ENCODE measurements at places on chromosomes 6 and 20. TPM values are rescaled to one million over a fixed set of nuclear protein-coding genes. Genes with fewer than 3 reads are reported as not detected.

DNA sequence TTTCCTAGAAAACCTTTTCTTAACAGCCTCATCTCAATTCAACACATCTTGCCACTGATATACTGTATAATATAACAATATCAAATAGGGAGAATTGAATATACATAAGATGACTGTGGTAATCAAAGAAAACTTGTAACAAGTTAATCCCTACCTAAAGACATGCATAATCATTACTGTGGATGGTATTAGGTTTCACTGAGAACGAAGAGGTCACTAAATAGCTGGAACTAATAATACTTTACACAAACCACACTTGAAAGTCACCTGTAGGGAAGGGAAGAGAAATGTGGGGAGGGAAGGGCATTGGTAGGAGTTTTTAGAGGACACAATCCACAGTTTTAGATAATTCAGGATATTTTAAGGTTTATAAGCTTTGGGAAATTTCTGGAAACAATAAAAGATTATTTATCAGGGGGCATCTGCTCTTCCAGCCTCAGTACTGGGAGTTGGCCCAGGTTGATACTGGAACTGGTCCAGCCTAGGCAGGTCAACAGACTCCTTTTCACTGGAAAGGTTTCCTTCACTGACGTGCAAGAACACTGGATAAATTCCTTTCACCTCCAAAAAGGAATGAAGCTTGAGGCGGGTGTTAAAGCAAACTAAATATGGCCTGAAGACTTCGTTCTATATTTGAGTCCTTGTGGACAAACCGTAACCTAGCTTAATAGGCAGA, 44.0 kb downstream of the MAP7 start:
- no peak for DNase-seq

DNA sequence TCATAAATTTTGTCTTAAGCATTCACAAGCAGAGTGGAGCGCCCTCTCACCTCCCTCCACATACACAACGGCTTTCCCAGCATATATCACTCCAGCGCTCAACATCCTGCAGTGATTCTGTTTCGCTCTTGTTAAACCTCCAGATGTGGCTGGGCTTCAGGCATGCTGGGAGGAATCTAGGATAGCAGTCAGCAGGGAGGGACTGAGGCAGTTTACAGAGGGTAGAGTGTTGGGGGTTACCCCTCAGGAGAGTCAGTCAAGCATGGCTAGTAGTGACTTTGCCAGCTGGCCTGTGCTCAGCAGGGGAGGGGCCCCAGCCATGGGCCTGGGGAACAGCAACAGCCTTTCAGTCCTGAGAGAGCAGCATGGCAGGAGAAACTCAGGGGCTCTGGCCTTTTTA, 161.4 kb upstream of the FLRT3 start:
- DNase-seq, result peak; percentile 46

DNA sequence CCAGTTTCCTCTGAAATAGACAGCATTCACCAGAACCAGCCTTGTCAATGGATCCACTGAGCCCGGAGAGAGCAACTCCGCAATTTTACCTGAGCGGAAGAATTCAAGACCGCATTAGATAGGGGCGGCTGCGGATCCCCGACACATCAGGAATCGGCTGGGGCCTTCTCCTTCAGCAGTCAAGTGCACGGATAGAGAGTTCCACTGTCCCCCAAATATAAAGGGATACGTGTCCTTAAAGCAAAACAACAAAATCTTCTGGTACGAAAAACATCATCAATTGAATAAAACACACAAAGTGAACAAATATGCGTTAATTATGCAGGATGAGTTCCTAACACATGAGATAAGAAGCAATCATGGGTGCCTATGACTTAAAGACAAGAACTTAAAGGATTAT, 18.3 kb downstream of the SERPINB6 start:
- DNase-seq, result no peak

DNA sequence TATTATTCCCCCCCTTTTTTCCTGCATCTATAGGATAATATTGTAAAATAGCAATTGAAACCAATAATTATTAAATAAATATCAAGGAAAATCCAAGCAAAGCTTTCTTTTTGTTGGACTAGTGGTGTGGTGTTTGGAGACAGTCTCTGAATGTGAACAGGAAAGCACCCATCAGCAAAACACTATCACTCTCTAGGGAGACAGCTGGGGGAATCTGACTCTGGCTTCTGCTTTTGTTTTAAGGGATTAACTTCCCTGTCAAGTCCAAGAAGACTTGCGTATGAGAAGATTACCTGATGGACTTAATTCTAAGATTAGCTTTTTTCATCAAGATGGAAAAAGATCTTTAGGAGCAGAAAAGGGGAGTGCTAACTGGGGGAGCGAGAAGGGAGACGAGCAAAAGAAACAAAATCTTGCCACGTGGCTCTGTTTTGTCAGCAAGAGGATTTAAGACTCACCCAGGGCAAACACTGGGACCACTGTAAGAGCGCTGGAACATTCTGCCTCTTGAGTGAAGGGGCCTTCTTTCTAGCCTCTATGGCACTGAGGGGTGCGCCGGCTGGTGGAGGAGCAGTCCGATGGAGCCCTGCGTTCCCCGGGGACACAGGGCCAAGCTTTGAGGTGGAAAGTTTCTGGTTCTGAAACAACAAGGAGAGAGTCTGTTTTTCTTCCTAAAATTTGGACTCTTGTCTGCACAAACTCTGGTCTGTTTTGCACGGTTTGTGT, 570 bp downstream of the TULP4 start:
- no peak for DNase-seq

DNA sequence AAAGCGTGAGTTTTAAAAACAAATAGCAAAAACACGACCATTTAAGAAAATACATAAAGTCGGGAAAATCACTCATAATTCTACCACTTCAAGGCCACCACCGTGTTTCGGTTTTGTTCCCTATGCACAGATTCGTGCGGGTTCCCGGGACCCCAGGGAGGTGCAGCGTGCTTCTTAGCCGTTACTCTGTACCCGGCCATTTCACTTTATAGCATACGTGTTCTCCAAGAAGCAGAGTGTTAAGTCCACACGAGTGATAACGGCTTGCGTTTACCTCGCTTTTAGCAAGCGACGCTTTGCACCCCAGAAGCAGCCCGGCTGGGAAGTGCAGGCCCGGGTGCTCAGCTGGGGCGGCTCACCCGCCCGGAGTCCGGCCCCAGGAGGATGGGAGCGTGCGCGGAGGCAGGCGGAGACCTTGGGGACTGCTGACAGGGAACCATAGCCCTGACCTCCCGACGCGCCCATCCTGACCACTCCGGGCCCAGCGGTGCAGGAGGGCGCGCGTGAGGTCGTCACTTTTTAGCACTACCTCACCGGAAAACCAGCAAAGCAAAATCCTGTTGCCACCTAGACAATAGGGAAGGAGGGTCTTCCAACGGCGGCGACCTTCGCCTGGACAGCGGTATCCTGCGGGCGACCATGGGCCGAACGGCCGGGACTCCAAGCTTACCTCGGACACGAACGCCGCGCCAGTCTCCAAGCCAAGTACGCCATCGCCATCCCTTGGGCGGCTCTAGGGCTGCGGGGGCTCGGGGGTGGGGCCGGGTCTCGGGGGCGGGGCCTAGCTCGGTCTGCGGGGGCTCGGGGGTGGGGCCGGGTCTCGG, at the start of gene ECI2:
Gene ECI2 (minus strand): TSS at position 735 of the 824 bp plus-strand sequence. CDS start 15 bp downstream, at position 720.
- DNase-seq, result peak; percentile 46

DNA sequence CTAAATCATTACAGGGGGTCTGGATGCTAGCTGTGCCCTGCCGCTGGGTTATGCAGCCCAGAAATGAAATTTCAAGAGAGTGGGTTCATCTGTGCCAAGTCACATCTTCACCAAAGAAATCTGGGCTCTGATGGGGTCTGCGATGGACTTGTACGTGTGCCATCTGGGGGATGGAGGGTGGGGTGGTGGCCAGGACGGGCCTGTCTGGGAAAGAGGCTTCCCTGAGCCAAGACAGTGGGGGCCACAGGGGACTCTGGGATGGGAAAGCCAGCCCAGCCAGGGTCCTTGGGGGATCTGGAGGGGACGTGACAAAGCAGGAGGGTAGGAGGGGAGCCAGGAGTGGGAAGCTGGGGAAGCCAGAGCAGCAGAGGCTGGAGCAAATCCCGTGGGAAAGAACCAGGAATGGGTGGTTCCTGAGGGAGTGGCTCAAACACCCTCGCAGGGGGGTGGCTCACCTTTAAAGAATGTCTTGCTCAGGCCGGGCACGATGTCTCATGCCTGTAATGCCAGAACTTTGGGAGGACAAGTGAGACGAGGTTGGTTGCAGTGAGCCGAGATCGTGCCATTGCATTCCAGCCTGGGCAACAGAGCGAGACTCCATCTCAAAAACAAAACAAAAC, 36.3 kb upstream of the SULF2 start:
- DNase-seq, result no peak

- DNase-seq, result no peak
Observed at GRCh38 chr6:38603496-38603895, 36.2 kb downstream of the BTBD9 start.

- DNase-seq, result no peak
Observed at GRCh38 chr6:13472099-13472498, 15.3 kb downstream of the GFOD1 start.

GRCh38 chr6:21384216-21384615, 209.3 kb upstream of the SOX4 start:
- DNase-seq, result no peak

DNA sequence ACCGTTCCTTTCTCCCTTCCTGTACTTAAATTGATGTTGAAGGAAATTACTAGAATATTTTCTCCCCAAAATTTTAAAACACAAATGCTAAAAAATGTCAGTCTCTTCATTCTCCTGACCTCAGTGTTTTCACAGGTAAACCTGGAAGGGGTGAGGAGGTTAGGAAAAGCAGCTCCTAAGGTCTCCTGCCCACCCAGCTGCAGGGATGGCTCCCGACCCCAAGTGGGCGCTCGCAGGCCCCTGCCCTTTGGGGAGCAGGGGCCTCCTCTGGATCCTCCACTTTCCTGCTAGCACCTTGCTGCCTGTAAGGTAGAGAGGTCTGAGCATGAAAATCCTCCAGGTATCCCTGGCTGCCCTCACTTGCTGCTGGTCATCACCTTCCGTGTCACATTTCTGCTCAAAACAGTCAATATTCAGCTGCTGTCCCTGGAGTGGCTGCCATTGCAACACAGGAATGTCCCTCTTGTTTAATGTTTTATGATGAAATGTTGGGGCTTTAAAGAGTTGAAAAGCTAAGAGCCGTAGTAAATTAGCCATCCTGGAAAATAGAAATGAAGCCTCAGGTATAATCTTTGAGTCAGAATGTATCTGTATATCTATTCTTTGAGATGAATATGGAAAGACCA, 10.9 kb upstream of the HSP90AB1 start:
- no peak for DNase-seq

DNA sequence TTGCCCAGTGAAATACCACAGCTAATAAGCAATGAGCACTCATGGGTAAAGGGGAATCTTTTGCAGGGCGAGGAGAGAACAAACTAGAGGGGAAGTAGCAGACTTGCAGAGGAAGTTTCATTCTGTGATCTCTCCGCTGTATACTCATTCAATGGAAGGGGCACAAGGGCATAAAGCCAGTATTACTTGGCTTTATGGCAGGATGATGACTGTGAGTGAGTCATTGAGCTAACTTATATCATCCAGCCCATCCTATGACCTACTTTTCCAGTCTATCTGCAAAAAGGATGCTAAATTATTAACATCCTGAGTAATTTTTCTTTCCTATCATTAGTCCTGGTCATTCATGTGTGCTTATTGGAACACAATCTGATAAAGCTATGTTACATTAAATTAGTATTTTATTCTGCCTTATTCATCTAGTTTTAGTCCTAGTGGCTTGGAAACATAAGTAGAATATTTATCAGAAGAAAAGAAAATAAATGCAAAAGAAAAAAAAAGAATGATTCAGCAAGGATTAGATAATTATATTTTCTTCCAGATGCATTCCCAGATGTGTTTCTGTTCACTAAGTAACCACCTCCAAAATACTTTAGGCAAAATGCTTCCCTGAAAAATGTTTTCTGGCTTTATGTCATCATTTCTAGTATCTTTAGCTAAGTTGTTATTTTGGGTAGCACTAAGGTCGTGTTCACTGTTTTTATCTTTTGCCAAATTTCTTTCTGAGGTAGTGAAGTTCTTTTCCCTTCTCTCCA, 471.7 kb downstream of the CDKAL1 start:
- DNase-seq, result no peak

GRCh38 chr6:90895299-90896074, 308.6 kb upstream of the MAP3K7 start:
- no peak for DNase-seq

- DNase-seq, result no peak
Observed at GRCh38 chr6:12113190-12113577, 101.1 kb downstream of the HIVEP1 start.

DNA sequence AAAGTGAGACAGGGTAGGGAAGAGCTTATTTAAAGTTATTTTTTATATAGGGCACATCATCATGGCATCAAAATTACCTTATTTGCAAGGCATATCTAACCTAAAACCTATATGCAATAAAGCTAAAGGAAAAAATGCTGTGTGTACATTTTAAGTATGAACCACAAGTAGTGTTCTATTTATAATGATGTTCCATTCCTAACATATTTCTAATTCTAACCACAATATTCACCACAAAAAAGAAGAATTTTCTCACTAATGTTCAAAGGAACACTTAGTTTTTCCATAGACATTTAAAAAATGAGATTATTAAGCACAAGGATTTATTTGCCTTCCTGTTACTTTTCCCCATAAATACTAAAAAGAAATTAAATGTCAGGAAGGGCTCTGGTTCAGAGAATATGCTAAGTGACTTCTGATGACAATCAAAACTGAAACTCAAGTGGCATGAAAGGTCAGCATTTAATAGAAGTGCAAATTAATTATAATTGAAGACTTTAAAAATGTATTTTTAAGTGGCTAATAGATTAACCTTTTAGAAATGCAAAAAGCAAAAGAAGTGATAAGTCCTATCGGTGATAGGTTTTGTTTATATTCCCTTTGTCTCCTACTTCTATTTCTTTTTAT, 25.1 kb downstream of the GPR63 start:
- no peak for DNase-seq

DNA sequence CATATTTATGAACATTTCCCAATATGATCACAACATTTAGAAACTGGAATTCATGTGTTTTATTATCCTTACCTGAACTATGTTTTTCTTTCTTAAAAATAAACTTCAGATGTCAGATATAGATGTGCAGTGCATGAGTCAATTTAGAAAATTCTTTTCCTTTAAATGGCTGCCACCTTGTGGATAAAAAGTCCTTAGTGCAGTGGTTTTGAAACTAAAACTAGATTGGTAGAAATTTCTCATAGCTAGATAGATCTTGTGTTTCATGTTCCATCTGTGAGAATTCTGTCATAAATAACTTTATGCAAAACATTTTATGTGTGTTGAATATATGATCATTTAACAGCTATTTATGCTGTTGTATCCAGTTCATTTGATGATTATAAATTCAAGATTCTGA, 134.9 kb downstream of the KLHL32 start:
- peak; percentile 80 for DNase-seq

DNA sequence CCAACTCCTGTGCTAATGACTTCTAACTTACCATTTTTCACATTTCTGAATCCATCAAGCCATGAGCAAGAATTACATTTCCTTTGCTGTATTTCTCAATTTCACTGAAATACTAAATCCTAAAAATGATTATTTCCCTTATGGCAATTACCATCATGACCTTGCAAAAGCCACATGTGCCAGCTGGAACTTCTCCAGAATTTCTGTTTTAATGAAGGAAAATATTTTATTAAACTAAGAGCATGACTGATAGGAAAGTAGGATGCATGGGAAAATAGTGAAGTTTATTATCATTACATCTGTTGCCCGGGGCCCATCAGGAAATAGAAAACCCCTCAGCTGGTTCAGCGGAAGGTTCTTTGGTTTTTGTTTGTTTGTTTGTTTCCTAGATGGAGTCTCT, 14.4 kb upstream of the TMEM242 start:
- no peak for DNase-seq

- no peak for DNase-seq
Observed at GRCh38 chr6:143206550-143206949, 145.9 kb downstream of the AIG1 start.

GRCh38 chr6:163756079-163756478, 341.6 kb downstream of the QKI start:
- DNase-seq, result no peak

Gene GINM1
- polyA plus RNA-seq, result 41.8 TPM

Gene CGA
- not detected for polyA plus RNA-seq

Gene APOM
- 12.0 TPM for polyA plus RNA-seq

Measured in brain (organoid and tissue), 16 donors.